ENCODE measurements at places on chromosomes 7 and 10. TPM values are rescaled to one million over a fixed set of nuclear protein-coding genes. Genes with fewer than 3 reads are reported as not detected.

Gene SVOPL
- not detected for total RNA-seq

Gene ZNF488
- 0.39 TPM for total RNA-seq

Gene PODXL
- under 0.01 TPM for total RNA-seq

Gene TUBAL3
- 1.5 TPM for total RNA-seq

Gene R3HCC1L
- total RNA-seq, result 8.1 TPM

Gene KCNH2
- total RNA-seq, result not detected

Gene FAM221A
- 0.08 TPM for total RNA-seq

Gene HEPACAM2
- total RNA-seq, result not detected

Gene AUTS2
- 15.0 TPM for total RNA-seq

Gene PRTFDC1
- total RNA-seq, result 4.1 TPM

Gene FGL2
- 0.15 TPM for total RNA-seq

Gene RNF32
- total RNA-seq, result 0.94 TPM

Gene NUTM2D
- 1.9 TPM for total RNA-seq

Gene HTR5A
- not detected for total RNA-seq

Gene ST8SIA6
- not detected for total RNA-seq

Gene ZP3
- total RNA-seq, result 17.1 TPM

Gene HABP2
- not detected for total RNA-seq

Gene C7orf33
- not detected for total RNA-seq

Gene CYP2C19
- total RNA-seq, result not detected

Gene OR13A1
- total RNA-seq, result not detected

Gene SLIT1
- not detected for total RNA-seq

Gene CFAP43
- total RNA-seq, result 0.23 TPM

Gene KAZALD1
- 0.23 TPM for total RNA-seq

Gene C10orf105
- not detected for total RNA-seq

Gene TCERG1L
- 0.31 TPM for total RNA-seq

Gene FANK1
- total RNA-seq, result 2.1 TPM

Gene HOXA5
- total RNA-seq, result 0.70 TPM

Gene ANKRD2
- total RNA-seq, result 1.0 TPM

Gene PTF1A
- total RNA-seq, result not detected

Gene ZNF804B
- total RNA-seq, result not detected

Gene ZNF92
- 2.7 TPM for total RNA-seq

Gene FAM25C
- total RNA-seq, result not detected

Gene CTTNBP2
- total RNA-seq, result not detected

Gene CRCP
- 24.1 TPM for total RNA-seq

Gene HGF
- 0.04 TPM for total RNA-seq

Gene WBP1L
- 33.8 TPM for total RNA-seq
